ENCODE measurements at places on chromosomes 1 and 21. TPM values are rescaled to one million over a fixed set of nuclear protein-coding genes. Genes with fewer than 3 reads are reported as not detected.

DNA sequence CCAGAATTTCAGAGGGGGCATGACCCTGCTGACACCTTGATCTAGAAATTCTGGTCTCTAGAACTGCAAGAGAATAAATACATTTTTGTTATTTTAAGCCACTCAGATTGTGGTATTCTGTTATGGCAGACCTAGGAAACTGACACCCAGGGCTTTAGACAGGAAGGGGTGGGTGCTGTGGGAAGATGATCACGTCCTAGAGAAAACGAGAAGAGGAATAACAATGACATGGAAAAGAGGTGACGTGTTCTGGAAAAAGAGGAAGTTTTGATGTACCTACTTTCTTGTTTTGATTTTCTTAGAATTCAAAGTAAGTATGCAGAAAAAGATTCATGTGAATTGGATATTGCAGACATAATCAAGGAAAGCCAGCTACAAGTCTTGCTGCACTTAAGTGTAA lies 232.9 kb upstream of the RUNX1 start:
- DNase-seq, result no peak

DNA sequence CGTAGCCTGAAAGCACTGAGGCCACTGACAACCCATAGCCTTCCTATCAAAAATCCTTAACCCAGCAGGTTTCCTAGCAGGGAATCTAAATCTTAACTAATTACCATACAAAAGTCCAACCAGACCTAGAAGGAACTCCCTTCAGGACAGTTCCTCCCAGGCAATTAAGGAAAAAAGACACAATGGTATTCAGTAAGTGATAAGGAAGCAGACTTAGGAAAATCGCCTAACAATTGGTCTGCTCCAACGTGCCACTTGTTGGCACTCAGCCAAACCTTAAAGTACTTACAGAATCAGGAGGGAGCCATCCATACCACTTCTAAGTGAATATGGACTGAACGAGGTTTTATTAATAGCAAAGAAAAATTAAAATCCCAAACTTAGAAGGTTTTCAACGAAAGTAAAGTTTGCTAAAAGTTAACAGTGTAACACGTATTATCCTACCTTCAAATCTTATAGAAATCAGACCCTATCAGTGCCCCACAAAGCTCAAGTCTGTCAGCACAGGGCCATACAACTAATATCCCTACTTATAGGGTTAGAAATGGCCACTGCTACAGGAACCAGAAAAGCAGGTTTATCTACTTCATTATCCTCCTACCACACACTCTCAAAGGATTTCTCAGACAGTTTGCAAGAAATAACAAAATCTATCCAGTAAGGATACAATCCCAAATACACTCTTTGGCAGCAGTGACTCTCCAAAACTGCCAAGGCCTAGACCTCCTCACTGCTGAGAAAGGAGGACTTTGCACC lies 29.0 kb downstream of the SPATA6 start:
- DNase-seq, result no peak

The PTGFR gene
- 0.33 TPM for polyA plus RNA-seq

DNA sequence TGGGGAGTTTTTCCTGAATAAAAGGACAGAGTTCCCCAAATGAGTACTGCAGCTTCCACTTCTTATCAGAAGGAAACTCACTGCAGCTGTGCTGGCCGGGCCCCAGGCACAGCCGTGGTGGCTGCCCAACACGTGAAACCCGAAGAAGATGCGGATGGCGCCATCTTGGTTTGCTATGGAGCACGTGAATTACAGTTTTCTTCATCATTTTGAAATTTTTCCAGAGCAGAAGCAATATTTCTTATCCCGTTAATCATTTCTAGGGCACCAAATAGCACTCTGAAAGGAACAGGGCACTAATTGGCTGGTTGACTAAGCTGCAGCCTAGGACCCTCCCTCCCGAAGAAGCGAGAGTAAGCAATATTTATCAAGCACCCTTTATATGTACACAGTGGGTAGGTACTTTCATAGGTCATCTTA lies 63.2 kb upstream of the EPS8L3 start:
- no peak for DNase-seq

DNA sequence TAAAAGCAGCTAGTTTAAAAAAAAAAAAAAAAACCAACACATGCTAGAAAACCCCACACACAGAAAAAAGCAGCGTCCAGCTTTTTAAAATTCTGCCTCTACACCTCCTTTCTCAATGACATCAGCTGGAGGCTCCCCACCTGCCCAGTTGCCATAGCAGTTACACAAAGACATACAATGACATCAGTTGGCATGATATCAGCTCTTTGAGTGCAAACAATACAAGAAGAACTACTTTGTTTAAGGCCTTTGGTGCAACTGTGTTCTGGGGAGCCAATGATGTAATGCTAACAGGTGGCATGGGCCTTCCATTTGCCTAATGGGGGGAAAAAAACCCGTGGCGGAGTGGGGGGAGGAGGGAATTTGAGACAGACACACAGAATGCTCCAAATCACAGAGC lies 32.9 kb downstream of the DUSP10 start:
- DNase-seq, result no peak

The OLIG2 gene
- 0.13 TPM for polyA plus RNA-seq

GRCh38 chr1:24114753-24115152 lies 2.8 kb upstream of the MYOM3 start:
- no peak for DNase-seq
